ENCODE measurements at places on chromosomes 7 and 10. TPM values are rescaled to one million over a fixed set of nuclear protein-coding genes. Genes with fewer than 3 reads are reported as not detected.
A peak's percentile ranks its signal among the peaks of the same experiment; 100 is the strongest.

GRCh38 chr7:121385800-121386179, 10.3 kb downstream of the FAM3C start:
- no peak overlapping the region for H3K27ac ChIP-seq
- H3K27me3 ChIP-seq: no peaks in the 10 kb centered on the region
- H3K36me3 ChIP-seq: no peaks in the 10 kb centered on the region
- no peaks in the 10 kb centered on the region for H3K4me1 ChIP-seq

GRCh38 chr10:30027057-30028005, 32.1 kb downstream of the JCAD start:
- no peaks in the 10 kb centered on the region for H3K36me3 ChIP-seq
- H3K27ac ChIP-seq: peak overlapping the region; percentile 23
- DNase-seq: peak; percentile 69
- no peaks in the 10 kb centered on the region for H3K27me3 ChIP-seq

Gene PAX2
- not detected for polyA plus RNA-seq

Gene TMEM139
- 0.04 TPM for polyA plus RNA-seq

- H3K27me3 ChIP-seq: no peaks in the 10 kb centered on the region
- peak overlapping the region; percentile 99 for H3K27ac ChIP-seq
- no peaks in the 10 kb centered on the region for H3K36me3 ChIP-seq
- peaks cover 21% of the 10 kb centered on the region for H3K4me1 ChIP-seq
- no peak for DNase-seq
- peak overlapping the region; percentile 84 for H3K4me3 ChIP-seq
Observed at GRCh38 chr10:71965623-71966022, 1.4 kb downstream of the CHST3 start.

Gene CPEB3
- polyA plus RNA-seq: 3.2 TPM

- no peaks in the 10 kb centered on the region for H3K27me3 ChIP-seq
- H3K27ac ChIP-seq: peak overlapping the region; percentile 19
- no peak overlapping the region for H3K4me3 ChIP-seq
- no peaks in the 10 kb centered on the region for H3K36me3 ChIP-seq
- DNase-seq: no peak
- H3K4me1 ChIP-seq: peaks cover 63% of the 10 kb centered on the region
Observed at GRCh38 chr10:74927701-74928100, 101.3 kb downstream of the KAT6B start.

Gene SNX10
- polyA plus RNA-seq: 0.25 TPM

DNA sequence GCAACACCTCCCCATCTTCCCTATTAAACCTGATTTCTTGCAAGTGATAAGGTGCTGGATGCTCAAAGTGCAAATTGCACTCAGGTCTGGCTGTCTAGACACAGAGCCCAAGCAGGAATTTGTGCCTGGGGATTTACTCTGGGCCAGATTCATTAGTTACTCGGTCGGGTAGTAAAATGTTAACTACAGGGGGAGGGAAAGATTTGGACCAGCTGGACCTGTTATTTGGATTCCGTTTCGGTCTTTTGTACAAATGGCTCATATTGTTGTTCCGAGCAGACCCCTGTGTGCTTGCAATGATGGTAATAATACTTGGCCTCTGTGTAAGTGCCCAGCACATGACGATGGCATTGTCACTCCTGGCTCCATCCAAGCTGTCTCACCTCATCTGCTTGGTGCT, 609.6 kb downstream of the KCNMA1 start:
- H3K4me1 ChIP-seq: no peaks in the 10 kb centered on the region
- no peak overlapping the region for H3K27ac ChIP-seq
- H3K36me3 ChIP-seq: no peaks in the 10 kb centered on the region
- H3K27me3 ChIP-seq: no peaks in the 10 kb centered on the region
- no peak for DNase-seq
- no peak overlapping the region for H3K4me3 ChIP-seq

GRCh38 chr10:14477408-14477710, 146.6 kb upstream of the FRMD4A start:
- no peak overlapping the region for H3K4me3 ChIP-seq
- no peaks in the 10 kb centered on the region for H3K4me1 ChIP-seq
- no peak overlapping the region for H3K27ac ChIP-seq
- H3K27me3 ChIP-seq: no peaks in the 10 kb centered on the region
- no peaks in the 10 kb centered on the region for H3K36me3 ChIP-seq

Gene C7orf33
- polyA plus RNA-seq: not detected

- no peaks in the 10 kb centered on the region for H3K27me3 ChIP-seq
- H3K36me3 ChIP-seq: no peaks in the 10 kb centered on the region
- H3K4me3 ChIP-seq: peak overlapping the region; percentile 92
- peaks cover 48% of the 10 kb centered on the region for H3K4me1 ChIP-seq
- no peak for DNase-seq
- peak overlapping the region; percentile 98 for H3K27ac ChIP-seq
Observed at GRCh38 chr7:32890010-32890792, 1.4 kb downstream of the KBTBD2 start.

GRCh38 chr10:31087851-31088250, 56.2 kb upstream of the ZNF438 start:
- no peaks in the 10 kb centered on the region for H3K4me1 ChIP-seq
- H3K4me3 ChIP-seq: no peak overlapping the region
- H3K27me3 ChIP-seq: no peaks in the 10 kb centered on the region
- H3K27ac ChIP-seq: no peak overlapping the region

Gene TEX47
- not detected for polyA plus RNA-seq

GRCh38 chr10:116800286-116800929, 48.9 kb upstream of the ENO4 start:
- DNase-seq: no peak
- H3K4me3 ChIP-seq: no peak overlapping the region
- H3K27ac ChIP-seq: no peak overlapping the region

- DNase-seq: peak; percentile 78
- peak overlapping the region; percentile 6 for H3K4me3 ChIP-seq
Observed at GRCh38 chr10:775245-776075, 86.0 kb upstream of the DIP2C start.

Gene HOXA4
- polyA plus RNA-seq: 20.8 TPM

DNA sequence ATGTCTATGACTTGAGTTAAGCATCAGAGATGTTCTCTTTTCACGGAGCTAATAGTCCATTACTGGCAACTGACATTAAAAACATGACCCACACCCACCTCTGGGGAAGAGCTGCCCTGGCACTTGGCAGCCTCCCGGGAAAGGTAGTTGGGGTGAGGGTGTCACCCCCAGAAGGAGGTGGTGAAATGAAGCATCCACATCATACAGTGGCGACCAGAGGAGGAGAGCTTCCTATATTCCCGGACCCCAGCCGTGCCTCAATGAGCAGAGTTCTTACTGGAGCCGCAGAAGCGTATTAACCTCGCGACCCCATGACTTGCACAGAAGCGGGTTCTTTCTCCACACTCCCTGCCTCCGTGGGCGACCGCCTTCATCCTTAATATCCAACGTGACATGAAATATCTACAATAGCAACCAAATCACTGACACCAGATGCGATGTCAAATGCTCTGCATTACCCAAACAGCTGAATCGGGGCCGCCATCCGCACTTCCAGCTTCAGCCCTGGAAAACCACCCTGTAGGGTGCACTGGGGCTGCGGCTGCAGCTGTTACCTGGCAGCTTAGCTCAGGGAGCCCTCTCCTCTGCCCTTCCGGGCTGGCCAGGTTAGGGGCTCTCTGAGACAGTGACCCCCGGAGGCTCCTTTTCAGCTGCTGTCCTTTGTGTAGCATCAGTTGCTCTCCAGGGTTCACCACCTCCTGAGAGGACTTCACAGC, 103.1 kb upstream of the PARD3 start:
- no peak overlapping the region for H3K27ac ChIP-seq
- peaks cover 9% of the 10 kb centered on the region for H3K4me1 ChIP-seq
- no peak for DNase-seq
- no peaks in the 10 kb centered on the region for H3K27me3 ChIP-seq
- H3K4me3 ChIP-seq: peak overlapping the region; percentile 49
- H3K36me3 ChIP-seq: no peaks in the 10 kb centered on the region

GRCh38 chr7:141012044-141012685, 2.6 kb downstream of the MRPS33 start:
- peak; percentile 43 for DNase-seq
- peaks cover 34% of the 10 kb centered on the region for H3K36me3 ChIP-seq
- no peaks in the 10 kb centered on the region for H3K27me3 ChIP-seq

Gene PTPN20
- polyA plus RNA-seq: 4.8 TPM

- H3K27ac ChIP-seq: no peak overlapping the region
- H3K4me3 ChIP-seq: no peak overlapping the region
- H3K4me1 ChIP-seq: peaks cover 19% of the 10 kb centered on the region
- H3K36me3 ChIP-seq: no peaks in the 10 kb centered on the region
Observed at GRCh38 chr10:4257939-4258465, 473.0 kb upstream of the KLF6 start.

Gene CCL24
- polyA plus RNA-seq: not detected

GRCh38 chr7:6575281-6576023, 1.8 kb upstream of the ZDHHC4 start:
- no peak overlapping the region for H3K4me3 ChIP-seq
- peaks cover 5% of the 10 kb centered on the region for H3K4me1 ChIP-seq
- peaks cover 2% of the 10 kb centered on the region for H3K27me3 ChIP-seq
- no peak overlapping the region for H3K27ac ChIP-seq
- H3K36me3 ChIP-seq: peaks cover 21% of the 10 kb centered on the region
- no peak for DNase-seq

DNA sequence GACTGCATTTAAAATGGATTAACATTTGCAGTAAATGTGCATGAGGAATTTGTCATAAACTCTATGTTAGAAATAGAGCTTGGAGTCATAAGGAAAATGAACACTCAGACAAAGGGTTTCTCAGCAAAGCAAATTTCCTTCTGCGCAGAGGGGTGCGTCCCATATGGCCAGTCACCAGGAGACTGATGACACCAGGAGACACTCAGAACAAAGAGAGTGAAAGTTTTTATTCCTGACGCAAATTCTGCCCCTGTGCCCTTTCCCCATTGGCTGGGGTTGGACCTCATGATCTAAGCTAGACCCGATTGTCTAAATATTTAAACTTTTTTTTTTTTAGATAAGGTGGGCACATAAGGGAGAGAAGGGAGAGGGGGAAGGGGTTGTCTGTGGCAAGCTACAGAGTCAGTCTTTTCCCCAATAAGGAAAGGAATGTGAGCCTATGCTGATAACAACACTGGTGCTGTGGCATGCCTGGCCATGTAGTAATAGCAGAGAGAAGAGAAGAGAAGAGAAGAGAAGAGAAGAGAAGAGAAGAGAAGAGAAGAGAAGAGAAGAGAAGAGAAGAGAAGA, 202.0 kb downstream of the POM121L12 start:
- H3K27ac ChIP-seq: no peak overlapping the region
- no peaks in the 10 kb centered on the region for H3K27me3 ChIP-seq

DNA sequence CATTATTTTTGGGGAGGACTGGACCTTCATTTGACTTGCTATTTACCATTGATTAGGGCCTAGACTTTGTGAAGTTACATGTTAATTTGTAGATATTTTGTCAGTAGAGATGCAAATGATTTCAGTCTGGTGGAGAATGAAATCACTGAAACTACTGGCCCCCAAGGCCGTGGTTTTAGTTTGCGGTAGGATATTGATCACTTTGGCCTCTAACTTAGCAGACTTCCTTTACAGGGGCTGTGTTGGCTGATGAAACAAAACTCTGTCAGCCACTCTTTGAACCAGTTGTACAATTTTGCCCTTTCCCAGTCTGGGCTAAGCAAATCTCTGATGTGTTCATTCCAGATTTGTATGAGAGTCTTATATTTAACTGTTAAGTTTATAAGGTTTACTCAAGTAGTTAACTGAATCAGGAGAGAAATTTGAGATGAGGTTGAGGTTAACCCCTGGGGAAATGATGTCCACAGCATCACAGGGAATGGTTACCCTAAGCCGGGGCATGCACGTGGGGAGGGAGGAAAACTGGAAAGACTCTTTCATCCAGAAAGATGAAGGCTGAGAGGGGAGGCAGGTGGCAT, 105.7 kb upstream of the INSIG1 start:
- no peaks in the 10 kb centered on the region for H3K36me3 ChIP-seq
- H3K27me3 ChIP-seq: no peaks in the 10 kb centered on the region
- H3K27ac ChIP-seq: no peak overlapping the region
- H3K4me1 ChIP-seq: peaks cover 6% of the 10 kb centered on the region
- no peak for DNase-seq
- no peak overlapping the region for H3K4me3 ChIP-seq

Gene SFMBT2
- 0.87 TPM for polyA plus RNA-seq

GRCh38 chr10:23173214-23174073, 18.7 kb upstream of the PTF1A start:
- no peaks in the 10 kb centered on the region for H3K4me1 ChIP-seq
- no peak for DNase-seq
- H3K36me3 ChIP-seq: no peaks in the 10 kb centered on the region
- H3K27me3 ChIP-seq: peaks cover 2% of the 10 kb centered on the region
- H3K4me3 ChIP-seq: peak overlapping the region; percentile 57
- no peak overlapping the region for H3K27ac ChIP-seq

Gene CALML5
- not detected for polyA plus RNA-seq

DNA sequence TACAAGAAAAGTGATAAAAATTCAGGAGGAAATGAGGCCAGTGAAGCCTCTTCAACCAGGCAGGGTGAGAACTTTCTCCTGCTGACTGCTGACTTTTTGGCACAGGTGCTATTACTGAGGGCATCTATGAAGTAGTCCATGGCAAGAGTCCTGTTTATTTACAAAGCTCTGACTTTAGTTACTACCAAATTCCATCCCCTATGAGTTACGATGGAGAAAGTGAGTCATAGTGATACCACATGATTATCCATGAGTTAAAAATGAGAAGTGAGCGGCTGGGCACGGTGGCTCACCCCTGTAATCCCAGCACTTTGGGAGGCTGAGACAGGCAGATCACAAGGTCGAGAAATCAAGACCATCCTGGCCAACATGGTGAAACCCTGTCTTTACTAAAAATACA, 19.9 kb downstream of the CCDC3 start:
- H3K27me3 ChIP-seq: no peaks in the 10 kb centered on the region
- no peaks in the 10 kb centered on the region for H3K4me1 ChIP-seq

- no peak overlapping the region for H3K27ac ChIP-seq
- H3K4me1 ChIP-seq: no peaks in the 10 kb centered on the region
- H3K36me3 ChIP-seq: peaks cover 88% of the 10 kb centered on the region
- no peak for DNase-seq
- H3K27me3 ChIP-seq: no peaks in the 10 kb centered on the region
Observed at GRCh38 chr7:96179837-96180236, 142.1 kb downstream of the SLC25A13 start.

GRCh38 chr10:111598433-111599059, 521.7 kb downstream of the ADRA2A start:
- H3K4me1 ChIP-seq: no peaks in the 10 kb centered on the region
- no peaks in the 10 kb centered on the region for H3K27me3 ChIP-seq
- no peak overlapping the region for H3K4me3 ChIP-seq
- H3K36me3 ChIP-seq: no peaks in the 10 kb centered on the region

Gene MAGI2
- 0.53 TPM for polyA plus RNA-seq

Gene ACTL6B
- polyA plus RNA-seq: not detected

Data from psoas muscle (tissue), 8 donors.